ENCODE measurements at places on chromosomes 1 and 21.

- no peak for DNase-seq
These were observed at the start of gene TTC24 for GRCh38 chr1:156579472-156579871. Gene TTC24, plus strand, starts transcription at chr1:156579723. Its CDS starts 1,642 bp downstream, at chr1:156581365.

DNA sequence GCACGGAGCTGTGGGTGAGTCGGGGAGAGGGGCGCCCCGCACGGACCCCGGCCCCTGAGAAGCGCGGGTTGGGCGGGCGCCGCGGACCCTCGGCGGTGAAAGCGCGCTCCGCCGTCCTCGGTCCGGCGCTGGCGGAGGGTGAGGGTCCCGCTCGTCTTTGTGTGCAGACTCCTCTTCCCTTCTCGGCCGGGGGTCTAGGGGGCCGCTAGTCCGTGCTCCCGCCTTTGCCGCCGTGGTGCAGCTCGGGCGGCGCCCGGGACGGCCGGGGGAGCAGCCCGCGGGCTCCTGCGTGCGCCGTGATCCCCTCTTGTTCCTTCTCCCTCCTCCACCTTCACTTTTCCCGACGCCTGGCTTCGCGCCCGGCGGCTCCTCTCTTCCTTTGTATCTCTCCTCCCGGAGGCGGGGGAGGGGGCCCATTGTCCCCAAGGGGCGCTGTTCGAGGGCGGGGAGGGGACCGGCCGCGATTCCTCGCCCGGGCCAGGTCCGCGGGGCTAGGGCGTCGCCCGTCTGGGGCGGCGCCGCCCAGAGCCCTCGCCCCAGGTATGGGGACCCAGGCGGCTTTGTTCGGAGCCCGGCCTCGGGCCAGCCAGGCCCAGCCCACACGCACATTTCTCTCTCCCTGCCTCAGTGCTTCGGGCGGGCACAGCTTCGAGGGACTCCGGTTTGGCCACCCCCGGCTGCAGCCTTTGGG is 519 bp downstream of the FNBP1L start:
- DNase-seq = peak; percentile 63

GRCh38 chr21:42538479-42539275 is 25.0 kb downstream of the SLC37A1 start:
- DNase-seq = no peak

- DNase-seq = no peak
These were observed 17.8 kb upstream of the HSD17B7 start for GRCh38 chr1:162772571-162773154.

DNA sequence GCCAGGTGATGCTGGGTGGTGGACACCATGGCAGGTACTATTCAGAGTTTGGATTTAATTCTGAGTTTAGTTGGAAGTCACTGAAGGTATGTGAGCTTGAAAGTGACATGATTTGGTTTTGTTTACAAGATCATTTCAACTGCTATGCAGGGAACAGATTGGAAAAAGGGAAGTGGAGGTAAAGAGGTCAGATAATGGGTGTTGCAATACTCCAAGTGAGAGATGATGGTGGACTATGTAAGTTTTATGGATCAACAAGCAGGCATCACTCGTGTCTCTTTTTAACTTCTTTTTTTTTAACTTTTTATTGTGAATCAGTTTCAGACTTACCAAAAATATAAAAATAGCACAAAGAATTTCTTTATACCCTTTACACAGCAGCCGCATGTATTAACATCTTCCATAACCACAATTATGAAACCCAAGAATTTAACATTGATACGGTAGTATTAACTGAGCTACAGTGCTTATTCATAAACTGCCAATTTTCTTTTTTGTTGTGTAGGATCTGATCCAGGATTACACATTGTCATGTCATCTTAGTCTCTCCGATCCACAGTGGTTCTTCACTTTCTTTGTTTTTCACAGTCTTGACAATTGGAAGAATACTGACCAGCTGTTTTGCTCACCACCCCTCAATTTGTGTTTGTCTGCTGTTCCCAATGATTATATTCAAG is 24.9 kb upstream of the NHLH2 start:
- no peak for DNase-seq

GRCh38 chr1:114152508-114153260 is 985 bp downstream of the SYT6 start:
- no peak for DNase-seq

DNA sequence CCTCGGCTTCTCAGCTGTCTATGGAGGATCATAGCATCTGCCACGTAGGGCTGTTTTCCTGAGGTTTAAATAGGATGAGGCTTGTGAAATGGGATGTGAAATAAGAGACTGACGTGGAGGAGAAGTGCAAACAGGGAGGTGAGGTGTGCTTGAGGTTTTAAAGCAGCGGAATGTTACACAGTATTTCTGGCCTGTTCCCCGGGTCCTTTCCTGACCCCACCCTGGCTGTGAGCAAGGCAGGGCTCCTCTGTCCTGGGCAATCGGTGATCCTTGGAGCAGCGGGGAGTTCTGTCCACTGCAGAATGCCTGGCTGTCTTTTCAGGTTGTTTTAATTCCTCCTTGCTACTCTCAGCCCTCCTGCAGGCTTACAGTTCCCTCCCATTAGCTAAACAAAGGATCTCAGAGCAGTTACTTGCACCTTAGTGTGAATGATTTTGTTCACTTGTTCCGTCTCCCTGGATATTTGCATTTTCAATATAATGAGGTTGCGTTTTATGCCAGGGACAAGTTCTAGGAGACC is 38.6 kb downstream of the LHX4 start:
- no peak for DNase-seq

GRCh38 chr1:7232441-7233236 is 447.4 kb downstream of the CAMTA1 start:
- DNase-seq = no peak

GRCh38 chr1:173917635-173918493 is 737 bp upstream of the SERPINC1 start:
- no peak for DNase-seq

DNA sequence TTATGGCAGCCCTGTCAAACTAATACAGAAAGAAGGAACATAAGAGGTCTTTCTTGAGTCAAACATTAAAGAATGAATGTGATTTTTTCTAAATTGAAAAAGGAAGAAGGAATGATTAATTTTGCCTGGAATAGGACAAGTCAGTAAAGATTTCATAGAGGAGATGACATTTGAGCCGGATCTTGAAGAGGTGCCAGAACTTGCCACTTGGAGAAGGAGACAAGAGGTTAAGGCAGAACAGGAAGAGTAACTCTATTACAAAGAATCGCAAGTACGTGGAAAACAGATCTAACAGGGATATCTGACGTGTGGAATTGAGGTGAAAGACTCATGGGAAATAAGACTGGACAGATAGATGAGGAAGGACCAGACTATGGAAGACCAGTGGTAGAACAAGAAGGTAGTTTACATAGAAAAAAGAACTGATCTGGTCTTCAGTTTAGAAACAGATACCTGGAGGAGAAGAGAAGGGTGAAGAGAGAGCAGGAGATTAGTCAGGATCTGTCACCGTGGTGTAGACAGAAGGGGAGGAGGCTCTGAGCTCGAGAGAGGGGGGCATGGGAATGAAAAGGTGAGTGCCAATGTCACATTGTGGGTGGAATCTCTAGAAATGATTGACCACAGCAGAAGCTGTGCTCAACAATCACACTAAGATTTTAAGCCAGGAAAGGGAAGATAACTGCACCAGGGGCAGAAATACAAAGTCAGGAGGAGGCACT is 32.5 kb downstream of the RHOU start:
- DNase-seq = no peak

- no peak for DNase-seq
These were observed 1332.4 kb upstream of the ADGRL2 start for GRCh38 chr1:80468356-80468755.

DNA sequence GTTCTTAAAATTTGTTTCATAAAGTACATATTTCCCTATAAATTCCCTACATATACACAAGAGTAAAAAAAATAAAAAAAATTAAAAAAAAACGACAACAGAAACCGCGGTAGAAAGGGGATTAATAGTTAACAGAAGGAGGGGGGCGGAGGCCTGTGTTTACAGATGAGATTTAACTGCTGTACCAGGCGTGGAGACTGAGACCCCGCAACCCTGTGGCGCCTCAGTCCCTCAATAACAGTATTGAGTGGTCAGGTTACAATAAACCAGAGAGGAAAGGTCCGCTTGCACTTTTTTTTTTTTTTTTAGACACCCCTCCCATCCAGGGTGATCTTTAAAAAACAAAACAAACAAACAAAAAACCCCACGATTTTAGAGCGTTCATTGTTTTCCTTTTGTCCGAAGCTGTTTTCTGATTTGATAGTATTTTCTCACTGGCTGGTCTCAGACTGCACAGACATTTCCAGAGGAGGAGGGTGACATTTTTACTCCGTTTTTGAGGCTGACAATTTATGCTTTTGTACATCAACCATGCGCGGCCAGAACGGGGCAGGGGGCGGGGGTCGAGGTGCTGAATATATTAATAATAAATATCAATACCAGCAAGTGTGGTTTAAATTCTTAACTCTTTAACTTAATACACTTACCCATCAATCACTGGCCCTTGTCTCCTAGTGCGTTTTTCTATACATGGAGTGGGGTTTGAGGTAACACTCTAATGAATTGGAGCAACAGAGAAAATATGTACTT is 1223.9 kb downstream of the BRINP3 start:
- no peak for DNase-seq

DNA sequence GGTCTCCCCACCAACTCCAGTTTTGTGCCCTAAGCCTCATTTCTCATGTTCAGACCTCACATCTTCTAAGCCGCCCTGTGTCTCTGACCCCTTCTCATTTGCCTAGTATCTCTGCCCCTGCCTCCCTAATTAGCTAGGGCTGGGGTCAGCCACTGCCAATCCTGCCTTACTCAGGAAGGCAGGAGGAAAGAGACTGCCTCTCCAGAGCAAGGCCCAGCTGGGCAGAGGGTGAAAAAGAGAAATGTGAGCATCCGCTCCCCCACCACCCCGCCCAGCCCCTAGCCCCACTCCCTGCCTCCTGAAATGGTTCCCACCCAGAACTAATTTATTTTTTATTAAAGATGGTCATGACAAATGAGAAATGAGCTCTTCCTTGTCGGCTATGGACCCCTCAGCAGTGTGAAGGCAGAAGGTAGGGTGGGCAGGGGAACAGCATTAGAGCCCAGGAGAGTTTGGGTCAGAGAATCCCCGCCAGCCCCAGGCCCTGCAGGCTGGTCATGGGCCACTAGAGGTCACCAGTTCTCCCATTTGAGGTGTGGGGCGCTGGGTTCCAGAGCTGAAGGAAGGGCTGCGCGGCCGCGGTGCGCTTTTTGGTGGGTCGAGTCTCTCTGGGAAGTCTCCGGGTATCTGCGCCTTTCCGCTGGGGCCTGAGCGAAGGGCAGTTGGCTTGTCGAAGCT is 11.5 kb downstream of the ADAMTSL4 start:
- DNase-seq = peak; percentile 76

DNA sequence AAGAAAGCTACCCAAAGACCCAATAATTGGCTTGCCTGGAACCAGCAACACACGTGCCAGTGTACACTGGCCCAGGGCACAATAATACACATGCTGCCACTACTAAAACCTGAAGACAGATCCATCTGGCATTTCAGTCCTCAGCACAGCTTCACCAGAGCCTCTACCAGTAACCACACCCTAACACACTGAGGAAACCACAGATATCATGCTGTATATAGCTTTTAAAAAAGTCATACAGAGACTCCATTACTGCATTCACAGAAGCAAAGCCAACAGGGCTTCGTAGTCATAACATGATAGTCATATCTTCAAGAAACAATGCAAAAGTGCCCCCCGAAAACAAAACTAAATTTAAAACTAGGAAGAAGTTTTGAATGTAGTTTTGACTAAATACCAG is 40.6 kb upstream of the NEGR1 start:
- DNase-seq = no peak

DNA sequence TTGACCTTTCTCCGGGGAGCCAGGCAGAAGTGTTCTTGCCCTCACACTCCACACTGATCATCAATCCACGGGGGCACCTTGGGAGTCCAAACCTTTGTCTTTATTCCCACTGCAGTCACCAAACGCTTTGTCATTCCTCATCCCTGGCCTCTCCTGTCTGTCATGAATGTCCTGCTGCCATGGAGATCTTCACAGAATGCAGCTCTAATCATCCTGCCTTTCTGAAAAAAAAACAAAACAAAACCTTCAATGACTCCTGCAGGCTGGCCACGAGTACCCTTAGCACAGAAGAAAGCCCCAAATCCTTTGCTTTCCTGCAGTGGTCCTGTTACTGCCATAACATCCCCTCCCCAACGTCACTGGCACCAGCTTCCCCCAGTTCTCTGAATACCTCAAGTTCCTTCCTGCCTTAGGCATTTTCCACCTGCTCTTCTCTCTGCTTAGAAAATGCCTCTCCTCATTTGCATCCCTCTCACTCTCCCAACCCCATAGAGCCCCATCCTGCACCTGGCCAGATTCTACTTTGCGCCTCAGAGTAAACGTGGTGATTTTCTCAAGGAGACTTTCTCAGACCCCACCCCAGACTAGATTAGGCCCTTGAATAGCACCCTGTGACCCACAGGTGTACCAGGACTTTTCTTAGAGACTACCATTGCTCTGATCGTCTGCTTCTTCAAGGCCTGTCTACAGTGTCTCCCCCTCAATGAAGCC is 131.2 kb downstream of the AK5 start:
- no peak for DNase-seq

- no peak for DNase-seq
These were observed 171.6 kb upstream of the C1orf174 start for GRCh38 chr1:4071653-4072052.

- no peak for DNase-seq
These were observed 31.1 kb downstream of the AHDC1 start for GRCh38 chr1:27572679-27573426.

DNA sequence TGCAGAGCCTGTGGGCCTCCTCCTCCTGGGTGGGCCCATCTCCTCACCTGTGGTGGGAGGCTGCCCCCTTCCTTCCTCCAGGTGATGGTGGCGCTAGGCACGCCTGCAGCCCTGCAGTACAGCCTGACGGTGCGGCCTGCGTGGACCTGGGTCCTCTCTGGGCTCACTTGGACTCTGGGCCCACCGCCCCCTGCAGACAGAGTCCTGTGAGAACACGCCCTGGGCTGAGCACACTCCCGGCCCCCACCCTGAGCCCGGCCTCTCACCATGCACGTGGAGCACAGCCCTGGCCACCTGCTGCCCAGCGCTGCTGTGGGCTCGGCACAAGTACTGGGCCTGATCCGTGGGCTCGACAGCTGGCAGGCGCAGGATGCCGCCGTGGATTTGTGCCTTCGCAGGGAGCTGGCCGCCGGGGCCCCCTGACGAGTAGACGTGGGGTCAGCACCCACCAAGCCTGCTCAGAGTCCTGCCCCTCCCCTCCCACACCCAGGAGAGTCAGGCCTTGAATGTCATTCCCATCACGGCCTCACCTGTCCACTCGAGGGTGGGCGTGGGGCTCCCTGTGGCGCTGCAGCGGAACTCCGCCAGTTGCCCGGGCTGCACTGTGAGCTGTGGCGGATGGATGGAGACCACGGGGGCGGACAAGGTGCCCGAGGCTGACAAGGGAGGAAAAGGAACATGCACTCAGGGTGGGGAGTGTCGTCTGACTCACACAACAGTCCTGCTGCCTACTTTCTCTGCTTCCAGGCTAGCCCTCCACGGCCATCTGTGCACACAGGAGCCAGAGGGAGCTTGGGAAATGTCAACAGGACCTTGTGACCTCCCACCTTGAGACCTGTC is 43.4 kb downstream of the LDLRAD2 start:
- DNase-seq = no peak
